Amniotic epithelial cell (primary cell): ENCODE measurements at places on chromosomes 4 and X.

- no peak for DNase-seq
These were observed 26.2 kb downstream of the TEC start for GRCh38 chr4:48243429-48243828.

- DNase-seq: no peak
These were observed 58.1 kb upstream of the ADRA2C start for GRCh38 chr4:3708103-3708510.

DNA sequence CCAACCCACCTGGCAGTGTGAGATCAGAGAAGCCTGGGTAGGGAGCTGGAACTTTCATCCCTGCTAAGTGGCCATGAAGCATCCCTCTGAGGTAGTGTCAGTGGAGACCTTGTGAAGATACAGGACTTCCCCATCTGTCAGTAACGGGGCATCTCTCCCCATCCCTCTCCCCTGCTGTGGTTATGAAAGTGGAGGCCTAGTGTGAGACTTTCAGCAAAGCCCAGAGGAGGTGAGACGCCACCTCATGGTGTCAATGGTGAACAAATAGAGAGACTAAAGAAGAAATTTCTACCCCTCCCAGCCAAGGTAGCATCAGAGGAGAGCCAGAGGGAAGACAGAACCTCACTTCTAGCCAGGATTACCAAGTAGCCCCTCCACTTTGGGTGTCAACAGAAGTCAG is 150.2 kb downstream of the VEGFC start:
- DNase-seq: no peak

DNA sequence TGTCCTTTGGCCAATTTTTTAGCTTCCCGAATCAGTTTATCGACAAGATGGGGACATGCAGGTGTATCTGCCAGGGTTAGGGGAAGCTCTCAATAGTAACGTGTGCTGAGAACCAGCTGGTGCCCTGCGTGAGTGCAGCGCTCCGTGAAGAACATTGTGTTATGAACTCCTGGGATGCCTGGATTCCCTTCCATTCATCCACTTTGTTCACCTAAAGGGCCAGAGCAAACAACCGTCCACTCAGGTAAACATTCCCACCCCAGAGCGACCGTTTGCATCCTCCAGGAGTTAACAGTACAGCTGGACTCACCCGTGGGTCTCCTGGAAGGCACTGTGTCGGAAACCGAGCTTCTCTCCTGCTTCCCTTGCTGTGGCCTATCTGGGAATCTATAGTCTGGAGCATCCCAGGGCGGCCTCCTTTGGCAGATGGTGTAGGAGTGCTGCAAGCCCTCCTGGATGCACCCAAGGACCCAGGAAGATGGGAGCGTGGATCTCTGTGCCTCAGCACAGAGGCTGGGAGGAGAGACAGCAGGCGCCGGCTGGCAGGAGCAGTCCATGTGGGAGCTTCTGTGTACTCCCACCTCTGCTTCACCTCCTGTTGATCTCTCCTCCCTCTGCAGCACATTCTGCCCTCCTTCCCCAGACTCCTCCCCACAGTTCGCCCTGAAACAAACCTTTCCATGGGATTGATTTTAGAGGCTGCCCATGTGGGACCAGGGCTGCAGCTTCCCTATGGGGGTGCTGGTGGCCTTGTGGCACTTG is 62.7 kb downstream of the SHROOM2 start:
- no peak for DNase-seq

- DNase-seq: no peak
These were observed 5.0 kb downstream of the SHOX start for GRCh38 chrX:635428-636090.

DNA sequence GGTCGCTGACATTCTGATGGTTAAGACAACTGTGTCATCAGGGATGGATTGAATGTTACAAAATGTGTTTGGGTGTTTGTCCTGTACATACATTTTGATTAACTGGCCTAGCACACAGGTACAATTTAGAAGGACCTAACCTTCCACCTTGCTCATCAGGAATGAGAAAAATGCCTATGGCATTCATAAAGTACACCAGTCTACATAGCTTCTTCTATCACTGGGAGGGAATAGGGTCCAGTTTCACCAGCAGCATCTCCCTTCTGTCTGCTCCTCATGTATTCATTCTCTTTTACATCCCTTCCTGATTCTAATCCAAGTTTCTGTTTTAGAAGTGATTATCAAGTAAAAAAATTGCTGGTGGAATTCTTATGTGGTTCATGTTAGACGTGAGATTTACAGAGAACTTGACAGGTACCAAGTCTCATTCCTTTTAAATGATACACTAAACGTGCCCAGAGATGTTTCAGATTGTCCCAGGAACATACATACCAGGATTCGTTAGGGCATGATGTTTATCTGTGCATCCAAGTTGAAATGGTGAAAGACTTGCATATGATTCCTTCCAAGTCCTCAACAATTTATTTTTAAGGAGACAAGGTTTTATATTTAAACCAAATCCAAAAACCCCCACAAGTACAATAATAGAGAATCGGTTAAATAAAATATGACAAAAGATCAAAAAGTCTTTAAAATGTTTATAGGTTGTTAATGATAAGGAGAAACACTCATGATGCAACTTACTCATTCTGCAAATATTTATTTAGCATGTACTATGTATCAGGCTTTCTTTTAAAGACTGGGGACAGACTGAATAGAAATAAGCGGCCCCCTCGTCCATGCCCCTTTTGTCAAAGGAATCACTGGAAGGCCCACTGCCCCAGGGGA is 359.1 kb downstream of the ZNF674 start:
- DNase-seq: no peak

- DNase-seq: no peak
These were observed 1865.5 kb upstream of the TENM3 start for GRCh38 chr4:180377741-180378140.

- DNase-seq: no peak
These were observed 289.0 kb downstream of the CHIC1 start for GRCh38 chrX:73852022-73852421.

- no peak for DNase-seq
These were observed 2.8 kb downstream of the NHS start for GRCh38 chrX:17377795-17378194.

- DNase-seq: no peak
These were observed 77.3 kb upstream of the IGSF1 start for GRCh38 chrX:131366407-131366806.

DNA sequence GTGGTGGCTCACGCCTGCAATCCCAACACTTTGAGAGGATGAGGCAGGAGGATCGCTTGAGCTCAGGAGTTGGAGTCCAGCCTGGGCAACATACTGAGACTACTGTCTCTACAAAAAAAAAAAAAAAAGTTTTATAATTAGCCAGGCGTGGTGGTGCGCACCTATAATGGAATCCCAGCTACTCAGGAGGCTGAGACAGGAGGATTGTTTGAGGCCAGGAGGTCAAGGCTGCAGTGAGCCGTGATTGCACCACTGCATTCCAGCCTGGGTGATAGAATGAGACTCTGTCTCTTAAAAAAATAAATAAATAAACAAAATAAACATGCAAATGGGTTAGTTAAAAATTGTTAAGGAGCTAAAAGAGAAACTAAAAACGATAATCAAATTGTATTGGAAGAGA is 7.7 kb downstream of the GLOD5 start:
- DNase-seq: no peak

GRCh38 chr4:47672696-47673095 is 165.2 kb downstream of the CORIN start:
- DNase-seq: no peak

- DNase-seq: no peak
These were observed 23.0 kb downstream of the ZNF721 start for GRCh38 chr4:475962-476361.

GRCh38 chr4:499567-499966 is 557 bp downstream of the PIGG start:
- DNase-seq: no peak

- DNase-seq: no peak
These were observed 618.9 kb downstream of the TECRL start for GRCh38 chr4:63790377-63790776.

DNA sequence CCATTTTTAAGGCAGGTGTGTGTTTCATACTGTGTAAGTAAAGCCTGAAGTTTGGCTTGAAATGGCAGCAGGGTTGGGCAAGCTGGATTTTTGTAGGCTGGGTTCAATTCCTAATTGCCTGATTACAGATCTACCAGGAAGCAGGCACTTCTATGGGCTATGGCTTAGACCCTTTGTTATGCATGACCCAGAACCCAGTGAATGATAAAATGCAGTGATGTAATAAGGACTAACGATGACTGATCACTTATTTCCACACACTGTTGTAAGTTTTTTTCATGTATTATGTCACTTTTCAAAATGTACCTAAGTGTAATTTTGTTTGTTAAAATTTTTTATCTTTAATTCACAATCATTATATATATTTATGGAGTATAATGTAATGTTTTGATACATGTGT is 8.6 kb downstream of the LANCL3 start:
- no peak for DNase-seq

DNA sequence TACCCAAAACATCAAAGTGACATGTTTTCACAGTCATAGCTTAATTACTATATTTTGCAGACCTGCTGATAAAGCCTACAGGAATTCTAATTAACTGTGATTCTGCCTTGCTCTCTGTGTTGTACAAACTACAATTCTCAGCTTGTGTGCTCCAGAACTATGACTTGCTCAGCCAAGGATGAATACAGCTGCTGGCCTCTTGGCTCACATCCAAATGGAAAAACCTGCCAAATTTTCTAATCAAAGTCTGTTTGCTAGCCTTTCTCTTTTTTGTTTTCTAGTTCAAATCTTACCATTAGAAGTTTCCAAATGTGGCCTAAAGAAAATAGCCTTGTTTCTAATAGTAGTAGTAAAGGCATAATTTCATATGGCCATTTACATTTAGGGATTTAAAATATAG is 1176.8 kb downstream of the FAM133A start:
- DNase-seq: no peak
